ENCODE measurements at places on chromosomes 7 and 10. TPM values are rescaled to one million over a fixed set of nuclear protein-coding genes. Genes with fewer than 3 reads are reported as not detected.

- no peak for DNase-seq
These were observed 118.2 kb downstream of the PRPF18 start for GRCh38 chr10:13704964-13705363.

GRCh38 chr7:55254242-55254595 is 110.9 kb upstream of the LANCL2 start:
- no peak for DNase-seq

- DNase-seq, result peak; percentile 12
These were observed 166.8 kb downstream of the IQUB start for GRCh38 chr7:123367484-123368122.

DNA sequence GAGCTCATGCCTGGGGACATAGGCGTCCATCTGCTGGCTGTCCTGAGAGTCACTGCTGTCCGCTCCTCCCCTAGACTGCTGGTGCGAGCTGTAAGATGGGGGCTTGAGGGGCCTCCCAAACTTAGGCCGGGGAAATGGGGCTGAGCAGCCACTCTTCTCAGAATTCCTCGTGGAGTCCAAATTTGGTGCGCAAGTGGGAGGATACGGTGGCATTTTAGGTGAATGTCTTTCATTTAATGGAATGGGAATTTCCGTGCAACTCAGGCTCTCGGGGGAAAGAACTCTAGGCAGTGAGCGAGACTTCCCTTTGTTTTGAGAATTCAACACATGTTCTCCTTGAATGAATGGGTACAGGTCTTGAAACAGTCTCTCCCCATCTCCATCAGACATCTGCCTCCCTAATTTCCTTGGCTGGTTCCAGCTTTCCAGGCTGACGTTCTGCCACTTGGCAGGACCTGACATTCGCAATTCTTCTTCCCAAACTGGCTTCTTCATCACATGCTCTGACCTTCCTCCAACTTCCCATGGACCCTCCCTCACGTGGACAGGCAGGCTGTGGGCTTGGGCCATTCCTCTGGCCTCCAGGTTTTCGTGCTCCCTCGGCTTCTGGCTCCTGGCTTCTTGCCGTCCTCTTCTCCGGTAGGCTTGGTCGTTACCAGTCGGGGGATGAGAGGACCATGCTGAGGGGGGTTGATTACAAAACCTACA is 30.1 kb downstream of the JCAD start:
- DNase-seq, result no peak

GRCh38 chr7:17625043-17625442 is 315.3 kb downstream of the SNX13 start:
- DNase-seq, result no peak

DNA sequence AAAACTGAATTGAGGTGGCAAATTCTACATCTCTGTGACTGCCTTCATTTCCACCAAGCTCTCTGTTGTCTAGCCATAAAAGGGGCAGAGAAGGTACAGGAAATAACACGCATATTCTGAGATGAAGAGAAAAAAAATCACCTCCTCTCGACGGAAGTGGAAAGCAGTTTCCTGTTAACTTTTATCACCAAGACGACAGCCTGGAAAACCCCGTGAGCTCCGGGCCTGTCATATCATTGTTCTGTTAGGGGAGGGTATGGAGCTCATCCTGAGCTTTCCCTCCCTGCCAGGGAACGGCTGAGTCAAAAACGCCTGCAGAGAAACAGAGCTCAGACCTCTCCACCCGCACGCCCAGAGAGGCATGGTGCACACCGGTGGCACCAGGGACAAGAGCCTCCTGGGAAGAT is 200.3 kb downstream of the PRPF18 start:
- no peak for DNase-seq

DNA sequence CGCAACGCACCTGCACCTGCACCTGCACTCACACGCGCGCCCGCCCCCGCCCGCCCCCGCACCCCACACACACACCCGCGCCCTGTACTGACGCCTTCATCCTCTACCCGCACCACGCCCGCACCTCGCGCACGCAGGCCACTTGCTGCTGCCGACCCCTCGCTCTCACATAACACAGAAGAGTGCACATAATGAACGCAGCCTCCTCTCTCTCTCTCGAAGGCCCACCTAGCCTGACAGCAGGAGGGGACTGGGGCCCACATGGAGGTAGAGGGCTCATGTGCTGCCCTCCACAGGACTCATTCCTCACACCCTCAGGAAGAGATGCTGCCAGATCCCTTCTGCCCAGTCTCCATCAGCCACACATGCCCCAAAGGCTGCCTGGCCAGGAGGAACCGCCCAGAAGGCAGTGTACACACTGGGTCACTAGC is 432 bp upstream of the CAMK2B start:
- DNase-seq, result no peak

DNA sequence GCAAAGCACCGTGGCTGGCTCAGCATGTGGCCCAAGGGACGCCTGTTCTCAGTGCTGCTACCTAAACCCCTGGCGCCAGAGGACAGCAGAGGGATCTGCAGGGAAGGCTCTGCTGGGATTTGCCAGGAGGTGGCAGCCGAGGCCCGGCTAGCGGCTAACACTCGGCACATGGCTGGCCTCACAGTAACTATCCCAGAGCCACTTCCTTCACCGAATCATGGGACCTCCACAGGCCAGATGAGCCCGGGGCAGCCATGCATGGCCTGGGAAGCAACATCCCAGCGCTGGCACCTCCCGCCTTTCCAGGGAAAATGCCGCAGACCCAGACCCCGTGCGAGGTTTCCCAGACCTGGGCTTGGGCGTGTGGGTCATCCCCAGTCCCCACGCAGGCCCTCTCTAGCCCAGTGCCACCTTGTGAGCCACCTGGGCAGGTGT is 36.4 kb downstream of the DPYSL4 start:
- DNase-seq, result peak; percentile 78

YAE1 gene
- 19.4 TPM for total RNA-seq

TSPAN33 gene
- 16.2 TPM for total RNA-seq

NCAPG2 gene
- 7.5 TPM for total RNA-seq

IL15RA gene
- total RNA-seq, result 25.6 TPM

RNLS gene
- 14.6 TPM for total RNA-seq

PTF1A gene
- total RNA-seq, result not detected

LBX1 gene
- not detected for total RNA-seq

PRPS1L1 gene
- total RNA-seq, result not detected

Data from mucosa of gallbladder (tissue), 1 donor.